Smooth muscle cell of the brain vasculature (primary cell): ENCODE measurements at places on chromosomes 5 and 9.
A peak's percentile ranks its signal among the peaks of the same experiment; 100 is the strongest.

GRCh38 chr9:10005206-10005605, 607.6 kb downstream of the PTPRD start:
- no peak for DNase-seq

DNA sequence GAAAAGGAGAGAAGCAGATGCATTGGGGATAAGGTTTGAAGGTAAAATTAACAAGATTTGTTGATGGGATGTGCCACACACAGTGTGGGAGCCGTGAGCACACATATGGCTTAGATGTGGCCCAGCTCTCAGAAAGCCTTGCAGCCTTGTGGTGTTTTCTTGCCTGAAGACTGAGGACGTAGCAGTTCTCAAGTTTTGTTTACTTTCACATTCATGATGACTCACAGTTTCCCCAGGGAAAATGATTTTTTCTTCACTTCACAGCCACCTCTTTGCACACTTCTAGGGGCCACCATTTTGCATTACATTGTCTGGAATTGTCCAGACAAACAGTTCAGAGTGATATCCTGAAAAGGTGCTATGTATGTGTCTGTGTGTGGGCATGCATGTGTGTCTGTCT, 126.2 kb downstream of the BASP1 start:
- DNase-seq, result peak; percentile 83

DNA sequence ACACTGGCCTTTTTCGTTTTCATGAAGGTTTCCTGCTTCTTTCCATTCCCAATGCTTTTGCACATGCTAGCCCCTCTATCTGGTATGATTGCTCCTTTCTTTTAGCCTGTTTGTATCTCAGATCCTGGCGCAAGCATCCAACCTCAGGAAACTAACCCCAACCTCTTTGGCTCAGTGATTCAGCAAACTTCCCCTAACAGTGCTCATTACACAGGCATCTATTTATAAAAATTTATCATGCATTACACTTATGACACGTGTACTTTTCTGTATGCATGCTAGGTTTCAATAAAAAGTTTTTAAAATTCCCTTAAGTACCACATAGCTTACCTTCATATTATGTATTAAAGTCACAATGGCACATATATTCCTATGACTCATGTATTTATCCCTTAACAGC, 218.9 kb downstream of the EPB41L4A start:
- no peak for DNase-seq

GRCh38 chr9:68995776-68996175, 18.1 kb downstream of the PRKACG start:
- no peak for DNase-seq

GRCh38 chr9:128523199-128523925, 18.8 kb downstream of the GLE1 start:
- peak; percentile 75 for DNase-seq

GRCh38 chr9:108951578-108951977, 17.4 kb downstream of the ABITRAM start:
- no peak for DNase-seq

- no peak for DNase-seq
Measured at GRCh38 chr5:115549154-115549553, 4.6 kb upstream of the FEM1C start.

- no peak for DNase-seq
Measured at GRCh38 chr5:112219000-112219399, 200.1 kb downstream of the EPB41L4A start.

GRCh38 chr5:180436936-180437335, 57.2 kb upstream of the CNOT6 start:
- no peak for DNase-seq

- no peak for DNase-seq
Measured at GRCh38 chr9:93010704-93011103, 47.8 kb upstream of the SUSD3 start.

DNA sequence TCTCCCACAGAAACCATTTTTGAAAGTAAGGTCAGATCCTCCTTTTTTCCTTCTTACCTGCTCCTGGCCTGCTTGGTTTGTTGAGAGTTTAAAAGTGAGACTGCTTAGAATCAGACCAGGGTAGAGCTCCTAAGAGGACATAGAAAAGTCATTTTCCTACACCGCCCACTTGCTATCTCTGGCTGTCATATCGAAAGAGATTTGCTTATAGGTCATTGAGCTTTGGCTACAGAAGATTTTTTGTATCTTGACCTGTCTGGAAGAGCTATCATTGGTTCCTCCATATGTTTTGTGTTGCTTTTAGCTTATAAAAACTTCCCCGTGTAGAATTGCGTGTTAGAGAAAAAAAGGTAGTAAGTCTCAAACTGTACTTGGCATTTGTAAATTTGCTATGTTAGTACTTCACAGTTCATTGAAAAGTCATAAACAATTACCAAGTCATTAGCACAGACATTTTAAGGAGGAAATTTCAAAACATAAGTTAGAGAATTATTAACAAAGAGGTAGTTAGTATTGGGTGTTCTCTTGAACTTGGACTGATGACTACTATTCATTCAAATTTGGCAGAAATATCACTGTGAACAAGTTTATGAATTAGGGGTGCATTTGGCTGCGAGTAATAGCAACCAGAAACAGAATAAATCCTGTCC, 96.6 kb downstream of the MAN2A1 start:
- DNase-seq, result no peak

DNA sequence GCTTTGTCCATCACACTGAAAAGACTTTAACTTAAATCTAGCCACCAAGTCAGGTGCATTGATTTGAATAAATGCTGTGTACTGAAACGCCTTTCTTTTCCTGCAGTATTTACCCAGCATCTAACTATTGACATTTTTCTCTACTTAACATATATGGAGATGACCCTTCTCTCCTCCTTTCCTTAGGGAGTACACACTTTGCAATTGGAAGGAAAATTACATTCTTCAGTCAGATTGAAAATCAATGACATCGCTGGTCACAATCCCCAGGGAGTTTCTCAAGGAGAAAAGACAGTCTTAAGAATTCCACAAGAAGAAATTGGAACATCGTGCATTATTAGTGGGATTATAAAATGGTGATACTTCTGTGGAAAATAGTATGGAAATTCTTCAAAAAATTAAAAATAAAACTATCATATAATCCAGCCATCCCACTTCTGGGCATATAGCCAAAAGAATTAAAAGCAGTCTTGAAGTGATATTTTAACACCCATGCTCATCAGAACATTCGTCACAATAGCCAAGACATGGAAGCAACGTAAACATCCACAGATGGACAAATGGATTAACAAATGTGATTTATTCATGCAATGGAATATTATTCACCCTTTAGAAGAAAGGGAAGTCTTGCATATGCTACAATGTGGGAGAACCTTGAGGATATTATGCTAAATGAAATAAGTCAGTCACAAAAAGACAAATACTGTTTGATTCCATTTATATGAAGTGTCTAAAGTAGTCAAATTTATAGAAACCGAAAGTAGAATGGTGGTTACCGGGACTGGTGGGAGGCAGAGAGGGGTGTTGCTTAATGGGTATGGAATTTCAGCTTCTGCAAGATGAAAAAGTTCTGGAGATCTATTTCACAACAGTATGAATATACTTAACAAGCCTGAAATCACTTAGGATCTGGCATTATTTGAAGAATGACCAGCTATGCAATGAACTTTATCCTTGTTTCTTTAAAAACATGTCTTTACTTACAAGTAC, 14.3 kb upstream of the FREM1 start:
- no peak for DNase-seq

- DNase-seq, result peak; percentile 94
Measured at GRCh38 chr9:124779368-124780059, 2.6 kb downstream of the OLFML2A start.

DNA sequence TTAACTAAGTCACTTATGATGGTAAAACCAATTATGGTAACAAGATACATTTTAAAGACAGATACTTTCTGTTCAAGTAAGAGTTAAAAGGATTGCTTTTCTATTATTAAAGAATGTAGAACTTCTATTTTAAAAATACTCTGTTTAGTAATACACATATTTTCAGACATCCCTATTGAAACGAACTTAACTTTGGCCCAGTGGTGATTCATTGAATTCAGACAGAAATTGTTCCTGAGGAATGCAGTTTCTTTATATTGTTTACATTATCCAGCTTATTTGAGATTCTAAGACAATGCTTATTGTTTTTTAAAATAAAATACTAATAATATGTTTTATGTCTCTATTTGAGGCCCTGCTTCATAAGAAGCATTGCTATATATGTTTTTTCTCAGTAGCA, 816.4 kb downstream of the SEMA5A start:
- no peak for DNase-seq

- no peak for DNase-seq
Measured at GRCh38 chr5:114377050-114377844, 15.4 kb downstream of the KCNN2 start.

DNA sequence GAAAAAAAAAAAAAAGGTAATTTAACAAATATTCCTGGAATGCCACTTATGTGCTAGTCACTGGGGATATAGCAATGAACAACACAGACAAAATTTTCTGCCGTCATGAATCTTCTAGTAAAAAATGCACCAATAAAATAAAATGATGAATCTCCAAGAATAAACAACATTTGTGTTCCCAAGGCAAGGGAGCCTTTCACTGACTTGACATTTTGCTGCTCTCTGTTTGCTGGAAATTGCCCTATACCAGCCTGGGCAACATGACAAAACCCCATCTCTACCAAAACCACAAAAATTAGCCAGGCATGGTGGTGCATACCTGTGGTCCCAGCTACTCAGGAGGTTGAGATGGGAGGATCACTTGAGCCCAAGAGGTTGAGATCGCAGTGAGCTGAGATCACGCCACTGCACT, 64.5 kb upstream of the ERBIN start:
- peak; percentile 37 for DNase-seq

DNA sequence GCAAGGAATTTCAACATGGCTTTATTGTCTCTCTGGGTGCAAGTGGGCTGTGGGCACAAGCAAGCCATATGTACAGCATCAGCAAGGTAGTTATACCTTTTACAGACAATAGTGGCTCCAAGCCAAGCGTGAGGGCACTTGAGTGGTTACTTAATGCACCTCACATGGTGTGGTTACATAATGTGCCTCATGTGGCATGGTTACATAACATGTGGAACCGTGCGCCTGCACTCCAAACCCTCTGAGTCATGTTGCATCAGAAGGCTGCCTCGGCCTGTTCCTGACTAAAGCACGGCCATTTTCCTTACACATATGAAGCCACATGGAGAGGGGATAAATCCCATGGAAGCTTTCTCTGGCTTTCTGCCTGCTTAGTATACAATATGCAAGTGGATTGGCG, 150.9 kb downstream of the OSTF1 start:
- no peak for DNase-seq

- no peak for DNase-seq
Measured at GRCh38 chr9:76655121-76655541, 109.1 kb upstream of the PCA3 start.

GRCh38 chr5:125974679-125975078, 448.5 kb upstream of the GRAMD2B start:
- no peak for DNase-seq

- no peak for DNase-seq
Measured at GRCh38 chr5:151562019-151562707, 29.0 kb downstream of the FAT2 start.

DNA sequence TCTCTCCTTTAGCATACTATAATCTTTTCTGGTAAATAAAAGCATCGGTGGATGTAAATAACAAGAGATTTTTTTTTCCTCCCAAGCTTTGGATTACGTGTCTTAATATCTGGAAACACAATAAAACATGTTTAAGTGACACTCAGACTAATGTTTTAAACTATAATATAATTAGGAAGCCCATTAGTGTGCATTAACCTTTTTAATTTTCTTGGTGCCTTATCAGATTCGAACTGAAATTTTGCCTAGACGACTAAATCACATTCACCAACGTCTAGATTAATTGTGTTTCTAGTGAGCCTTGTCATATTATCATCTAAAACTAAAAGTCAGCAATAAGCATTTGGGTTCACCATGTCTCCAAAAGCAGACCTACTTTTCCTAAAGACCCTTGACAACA, 110.2 kb downstream of the CDH6 start:
- DNase-seq, result no peak

DNA sequence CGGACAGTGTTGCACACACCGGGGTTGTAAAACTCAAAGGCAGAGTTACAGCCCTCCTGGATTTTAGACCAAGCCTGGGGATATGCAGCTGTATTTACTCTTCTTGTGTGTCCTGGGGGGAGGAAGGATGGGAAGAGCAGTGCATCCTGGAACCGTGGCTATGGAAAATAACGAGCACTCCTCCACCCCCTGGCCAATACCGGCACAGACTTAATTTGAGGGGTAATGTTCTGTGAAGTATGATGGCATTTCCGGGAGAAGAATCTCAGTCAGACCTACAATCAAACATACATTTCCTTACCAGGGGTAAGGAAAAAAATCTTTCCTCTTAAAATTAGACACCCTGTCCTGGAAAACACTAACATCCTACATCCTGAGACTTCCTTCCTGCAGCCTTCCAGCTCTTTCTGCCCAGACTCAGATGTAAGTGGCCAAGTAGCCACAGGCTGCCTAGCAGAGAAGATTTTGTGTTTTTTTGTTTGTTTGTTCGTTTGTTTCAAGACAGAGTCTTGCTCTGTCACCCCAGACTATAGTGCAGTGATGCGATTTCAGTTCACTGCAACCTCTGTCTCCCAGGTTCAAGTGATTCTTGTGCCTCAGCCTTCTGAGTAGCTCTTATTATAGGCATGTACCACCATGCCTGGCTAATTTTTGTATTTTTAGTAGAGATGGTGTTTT, 11.0 kb upstream of the ERMP1 start:
- DNase-seq, result no peak

DNA sequence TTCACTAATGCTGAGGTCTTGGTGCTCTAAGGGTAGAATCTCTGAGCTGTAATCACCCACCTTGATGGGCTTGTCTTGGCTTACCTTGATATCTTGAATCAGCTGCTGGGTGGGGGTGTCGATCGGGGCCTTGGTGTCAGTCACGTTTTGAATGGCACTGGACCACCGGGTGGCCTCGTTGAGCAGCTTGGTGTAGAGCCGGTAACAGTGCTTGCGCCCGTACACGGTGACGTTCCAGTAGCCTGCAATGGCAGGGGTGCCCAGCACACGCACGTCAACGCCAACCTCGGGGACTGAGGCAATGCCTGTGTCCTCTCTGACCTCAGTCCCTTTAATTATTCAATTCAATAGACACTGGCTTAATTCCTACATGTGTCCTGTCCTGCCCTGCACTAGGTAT, 63.1 kb upstream of the RETREG1 start:
- DNase-seq, result no peak

DNA sequence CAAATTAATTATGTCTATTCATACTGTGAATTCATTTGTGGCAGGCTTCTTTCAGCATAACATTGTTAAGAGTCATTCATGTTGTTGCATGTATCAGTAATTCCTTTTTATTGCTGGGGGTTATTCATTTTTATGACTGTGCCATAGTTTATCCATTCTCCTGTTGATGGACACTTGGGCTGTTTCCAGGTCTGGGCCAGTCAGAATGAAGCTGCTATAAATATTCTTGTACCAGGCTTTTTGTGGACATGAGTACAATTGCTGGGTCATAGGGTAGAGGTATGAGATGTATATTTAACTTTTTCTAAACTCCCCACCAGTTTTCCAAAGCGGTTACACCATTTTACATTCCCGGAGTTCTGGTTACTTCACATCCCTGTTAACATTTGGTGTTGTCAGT, 13.6 kb downstream of the PRPF4 start:
- DNase-seq, result no peak

DNA sequence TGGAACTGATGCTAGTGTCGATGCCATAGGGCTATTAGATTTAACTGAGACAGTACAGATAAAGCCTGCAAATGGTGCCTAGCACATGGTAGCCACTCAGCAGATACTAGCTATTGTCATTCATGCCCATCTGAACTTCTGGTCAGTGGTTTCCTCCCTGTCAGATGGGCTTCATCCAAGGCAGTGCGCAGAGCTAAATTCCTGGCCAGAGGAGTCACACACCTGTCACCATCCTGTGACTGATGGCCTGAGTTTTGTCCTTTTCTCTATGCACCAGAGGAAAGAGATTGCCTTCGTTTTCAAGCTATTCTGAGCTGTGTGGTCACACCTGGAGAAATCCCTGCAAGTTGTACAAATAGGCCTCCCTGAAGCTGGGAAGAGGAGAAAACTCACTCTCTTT, 34.7 kb downstream of the MSX2 start:
- no peak for DNase-seq
